ENCODE measurements at places on chromosomes 5 and 9.

DNA sequence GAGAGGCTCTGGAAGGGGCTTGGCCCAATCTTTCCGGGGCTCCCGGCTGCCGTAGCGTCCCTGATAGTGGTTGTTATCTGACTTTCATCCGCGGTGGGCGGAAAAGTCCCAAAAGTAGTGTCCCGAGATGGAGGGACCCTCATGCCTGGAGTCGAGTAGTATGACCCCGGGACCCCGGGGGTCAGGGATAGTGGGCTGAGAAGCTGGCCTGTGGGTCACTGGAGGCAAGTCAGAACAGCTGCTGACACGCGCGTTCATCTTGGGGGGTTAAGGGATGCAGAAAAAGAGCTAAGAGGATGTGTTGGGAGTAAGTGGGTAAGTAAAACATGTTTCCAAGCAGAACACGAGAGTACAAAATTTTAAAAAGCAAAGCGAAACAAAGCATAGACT, 123.4 kb downstream of the TMEM161B start:
- DNase-seq, result no peak

DNA sequence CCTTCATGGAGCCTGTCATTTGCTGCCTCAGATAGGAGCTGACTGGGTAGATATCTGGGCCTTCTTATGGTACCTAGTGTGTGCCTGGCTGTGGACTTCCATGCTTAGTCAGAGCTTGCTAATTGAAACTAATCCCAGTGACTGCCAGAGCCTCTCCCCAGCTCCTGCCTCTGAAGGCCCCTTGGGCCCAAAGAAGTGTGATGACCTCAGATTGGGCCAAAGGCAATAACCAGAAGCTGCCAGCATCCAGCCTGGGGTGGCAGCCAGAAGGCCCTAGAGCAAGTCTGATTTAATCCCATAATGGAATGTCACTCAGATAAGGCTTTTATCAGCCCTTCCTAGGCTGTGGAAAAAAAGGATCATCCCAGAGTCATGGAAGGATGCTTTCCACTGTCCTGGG, 17.1 kb upstream of the CDC23 start:
- DNase-seq, result no peak

- peak; percentile 22 for DNase-seq
These were observed 2.5 kb downstream of the TLE1 start for GRCh38 chr9:81686614-81687520.

- DNase-seq, result no peak
These were observed 23.6 kb downstream of the PRRC2B start for GRCh38 chr9:131417264-131418142.

GRCh38 chr5:15786884-15787283, 286.9 kb downstream of the FBXL7 start:
- no peak for DNase-seq

DNA sequence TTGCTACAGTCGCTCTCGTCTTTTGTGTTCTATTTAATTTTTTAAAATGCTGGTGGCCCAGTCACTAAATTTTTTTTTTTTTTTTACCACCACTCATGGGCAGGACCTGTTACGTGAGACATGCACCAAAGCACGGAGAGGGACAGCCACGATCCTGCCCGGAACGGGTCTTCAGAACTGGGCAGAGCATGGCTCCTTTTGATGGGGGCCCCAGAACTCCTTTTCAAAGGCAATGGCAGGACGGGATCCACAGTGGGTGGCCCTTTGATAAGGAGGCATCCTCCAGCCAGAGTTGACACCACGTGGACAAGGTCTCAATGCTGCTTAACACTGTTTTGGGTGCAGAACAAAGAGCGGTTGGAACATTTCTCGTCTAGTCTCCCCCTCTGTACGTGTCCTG, 50.0 kb downstream of the TENT4A start:
- no peak for DNase-seq

DNA sequence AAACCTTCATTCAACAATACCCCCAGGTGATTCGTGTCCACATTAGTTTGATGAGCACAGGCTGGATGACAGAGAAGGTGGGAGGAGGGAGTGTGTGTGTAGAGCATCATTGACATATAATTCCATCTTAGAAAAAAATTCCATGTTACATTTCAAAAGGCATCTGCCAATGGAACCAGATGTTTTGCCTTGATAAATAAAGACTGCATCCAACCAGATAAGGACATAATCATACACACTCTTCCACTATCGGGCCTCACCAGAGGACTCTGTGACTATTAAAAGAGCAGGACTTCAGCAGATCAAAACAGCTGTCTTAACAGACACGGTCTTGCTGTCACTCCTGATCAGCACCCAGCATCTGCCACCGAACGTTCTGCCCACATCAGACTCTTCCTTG, 96.4 kb upstream of the SPIN1 start:
- DNase-seq, result no peak

GRCh38 chr9:98540476-98540875, 168.3 kb downstream of the GABBR2 start:
- no peak for DNase-seq

GRCh38 chr9:98726735-98727134, 18.0 kb upstream of the GABBR2 start:
- peak; percentile 10 for DNase-seq

DNA sequence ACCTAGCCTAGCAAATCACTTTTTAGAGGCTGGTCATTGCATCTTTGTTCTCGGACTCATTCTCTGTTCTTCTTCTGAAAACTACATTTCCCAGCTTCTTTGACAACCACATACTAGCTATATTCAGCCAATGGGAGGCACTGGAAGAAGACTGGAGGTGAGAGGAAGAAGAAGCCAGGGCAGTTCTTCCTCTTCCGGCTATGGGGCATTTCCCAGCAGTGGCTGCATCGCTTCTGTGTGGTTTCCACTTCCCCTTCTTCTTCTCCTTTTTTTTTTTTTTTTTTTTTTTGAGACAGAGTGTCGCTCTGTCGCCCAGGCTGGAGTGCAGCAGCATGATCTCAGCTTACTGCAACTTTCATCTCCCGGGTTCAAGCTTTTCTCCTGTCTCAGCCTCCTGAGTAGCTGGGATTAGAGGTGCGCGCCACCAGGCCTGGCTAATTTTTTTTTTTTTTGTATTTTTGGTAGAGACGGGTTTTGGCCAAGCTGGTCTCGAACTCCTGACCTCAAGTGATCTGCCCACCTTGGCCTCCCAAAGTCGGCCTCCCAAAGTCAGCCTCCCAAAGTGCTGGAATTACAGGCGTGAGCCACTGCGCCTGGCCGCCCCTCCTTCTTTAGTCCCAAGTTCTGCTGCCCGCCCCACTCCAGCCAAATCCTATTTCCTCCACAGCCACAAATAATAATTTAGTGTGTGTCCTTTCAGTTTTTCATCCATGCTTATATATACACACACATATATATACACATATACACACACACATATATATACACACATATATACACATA, 6.9 kb upstream of the UBAP1 start:
- DNase-seq, result peak; percentile 81

All from CD4-positive, alpha-beta T cell treated with Interleukin-10 for 1 hour (primary cell).